D341Med (cell line): ENCODE measurements at places on chromosomes 1 and 21.
A peak's percentile ranks its signal among the peaks of the same experiment; 100 is the strongest.

GRCh38 chr1:212557739-212558692, 50.5 kb upstream of the ATF3 start:
- DNase-seq = no peak

DNA sequence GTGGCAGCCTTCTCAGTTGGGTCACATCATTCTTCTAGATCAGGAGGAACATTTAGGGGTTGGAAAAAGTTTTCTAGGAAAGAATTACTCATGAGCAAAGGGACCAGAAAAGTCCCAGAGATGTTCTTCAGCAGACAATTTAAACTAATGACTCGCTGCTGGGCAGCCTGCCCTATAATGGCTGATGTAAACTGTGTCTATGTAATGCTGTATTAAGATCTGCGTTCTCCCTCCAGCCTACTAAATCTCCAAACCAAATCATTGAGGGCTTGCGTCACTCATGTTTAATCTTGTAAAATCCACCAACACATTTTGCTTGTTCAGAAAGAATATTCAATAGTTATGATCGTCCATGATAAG, 92.1 kb downstream of the LRRC8C start:
- DNase-seq = no peak

GRCh38 chr1:1943834-1944570, 24.9 kb upstream of the TMEM52 start:
- DNase-seq = peak; percentile 85

GRCh38 chr1:228082918-228083870, 686 bp downstream of the ARF1 start:
- DNase-seq = no peak

GRCh38 chr1:198169672-198170071, 12.9 kb downstream of the NEK7 start:
- DNase-seq = no peak

- DNase-seq = no peak
These were observed 135.9 kb downstream of the NPHP4 start for GRCh38 chr1:5856246-5856815.
